ENCODE measurements at places on chromosomes 2 and 18.
A peak's percentile ranks its signal among the peaks of the same experiment; 100 is the strongest.

- no peak for DNase-seq
Measured at GRCh38 chr18:1483385-1483784, 578.7 kb downstream of the ADCYAP1 start.

GRCh38 chr2:229714080-229714735 lies at the start of gene DNER:
Gene DNER (minus strand): TSS chr2:229714555. CDS start chr2:229714423, 132 bp downstream.
- peak; percentile 29 for DNase-seq

DNA sequence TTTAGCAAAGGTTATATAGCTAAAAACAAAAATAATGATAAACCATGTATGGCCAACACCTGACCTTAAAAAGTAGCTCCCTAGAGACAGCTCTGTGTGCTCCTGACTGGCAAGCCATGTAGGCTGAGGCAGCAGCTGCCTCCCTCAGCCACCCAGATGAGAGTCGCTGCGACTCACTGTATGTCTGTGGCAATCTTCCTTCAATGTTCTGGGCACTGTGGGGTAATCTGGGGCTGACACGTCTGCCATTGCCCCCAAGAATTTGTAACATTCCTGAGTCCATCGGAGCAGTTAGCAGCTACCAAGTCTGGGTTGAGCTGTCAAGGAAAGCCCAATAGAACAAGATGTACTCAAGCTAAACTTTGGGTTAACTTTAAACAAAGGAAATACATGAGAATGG lies 106.4 kb upstream of the DAPL1 start:
- no peak for DNase-seq

- no peak for DNase-seq
Measured at GRCh38 chr2:240932724-240933047, 26.6 kb downstream of the CROCC2 start.

DNA sequence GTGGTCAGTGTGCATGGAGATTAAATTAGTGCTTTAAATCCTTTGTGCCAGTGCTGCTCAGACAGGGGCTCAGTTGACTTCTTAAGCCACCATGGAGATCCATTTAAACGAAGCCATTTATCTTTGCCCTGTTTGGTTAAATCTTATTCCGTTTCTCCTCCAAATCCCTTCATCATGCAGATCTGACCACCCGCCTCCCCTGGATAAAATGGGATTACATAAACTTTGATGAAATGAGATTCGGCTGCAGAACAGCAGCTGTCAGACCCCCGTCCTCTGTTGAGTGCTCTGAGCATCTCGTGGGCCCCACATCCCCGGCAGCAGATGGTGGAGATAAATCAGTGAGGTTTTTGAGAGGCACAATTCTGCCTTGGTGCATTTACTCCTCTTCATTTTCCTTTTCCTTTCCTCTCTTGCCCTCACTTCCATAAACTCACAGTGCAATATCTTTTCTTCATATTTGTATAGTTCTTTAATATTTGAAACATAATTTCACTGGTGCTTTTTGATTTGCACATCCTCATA lies 84.4 kb upstream of the TWIST2 start:
- no peak for DNase-seq

- no peak for DNase-seq
Measured at GRCh38 chr2:236582968-236583367, 13.3 kb downstream of the ACKR3 start.

GRCh38 chr2:239991689-239992314 lies 33.3 kb downstream of the NDUFA10 start:
- peak; percentile 51 for DNase-seq

GRCh38 chr18:59783138-59783537 lies 85.9 kb upstream of the CCBE1 start:
- DNase-seq: peak; percentile 79

DNA sequence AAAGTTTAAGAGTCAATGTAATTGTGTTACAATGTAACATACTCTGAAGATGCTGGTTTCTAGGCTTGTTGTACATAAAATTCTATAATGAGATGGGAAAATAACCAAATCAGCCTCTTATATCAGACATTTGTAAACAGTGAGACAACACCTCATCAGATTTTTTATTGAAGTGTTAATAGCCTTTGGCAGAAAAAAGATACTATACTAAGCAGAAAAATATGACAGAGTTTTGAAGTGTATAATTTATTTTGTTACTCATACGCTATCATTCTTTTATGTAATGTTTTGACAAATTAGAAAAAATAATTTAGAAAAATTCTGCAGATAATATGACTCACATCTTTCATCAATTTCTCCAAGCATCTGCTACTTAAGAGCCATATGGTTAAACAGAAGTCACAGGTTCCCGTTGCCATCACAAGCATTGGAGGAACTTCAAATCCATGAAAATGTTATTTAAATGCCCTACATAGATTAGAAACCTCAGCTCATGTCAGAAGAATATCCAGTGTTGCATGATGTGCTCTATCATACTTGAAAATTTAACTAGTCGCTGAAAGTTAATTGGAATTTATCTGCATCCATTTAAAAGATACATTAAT lies 535.4 kb downstream of the LRP1B start:
- no peak for DNase-seq

DNA sequence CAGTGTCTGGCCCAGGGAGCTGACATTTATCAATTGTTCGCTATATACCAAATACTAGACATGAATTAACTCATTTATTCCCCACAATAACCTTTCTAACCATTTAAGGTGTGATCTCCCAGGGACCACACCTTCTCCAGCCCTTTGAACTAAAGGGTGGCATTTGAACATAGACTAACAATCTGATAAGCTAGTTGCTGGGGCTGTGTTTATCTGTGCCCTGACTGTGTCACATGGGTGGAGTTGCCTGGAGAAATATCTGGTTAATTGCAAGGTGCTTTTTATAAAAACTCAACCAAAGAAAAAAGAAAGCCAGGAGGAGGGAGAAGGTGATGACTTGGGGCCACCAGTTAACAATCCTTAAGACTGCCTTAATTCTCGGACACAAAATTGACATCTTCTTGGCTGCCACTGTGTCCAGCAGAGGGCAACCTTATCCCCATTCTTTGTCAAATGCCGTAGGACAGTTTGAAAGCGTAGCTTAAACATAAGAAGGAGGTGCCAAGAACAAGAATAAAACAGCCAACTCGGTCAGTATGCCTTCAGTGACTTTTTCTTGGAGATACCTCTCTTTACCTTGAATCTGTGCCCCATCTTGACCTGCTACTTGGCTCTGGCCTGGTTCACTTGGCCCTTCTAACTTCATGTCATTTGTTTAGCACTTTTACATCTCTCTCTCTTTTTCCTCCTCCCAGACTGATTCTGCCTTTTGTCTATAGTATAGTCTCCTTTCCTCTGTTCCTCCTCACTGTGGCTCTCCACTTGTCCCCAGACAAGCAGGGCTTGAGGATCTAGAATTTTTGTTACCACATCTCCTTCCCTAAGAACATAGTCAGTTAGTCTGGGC lies 183.4 kb downstream of the MYO3B start:
- DNase-seq: peak; percentile 30

DNA sequence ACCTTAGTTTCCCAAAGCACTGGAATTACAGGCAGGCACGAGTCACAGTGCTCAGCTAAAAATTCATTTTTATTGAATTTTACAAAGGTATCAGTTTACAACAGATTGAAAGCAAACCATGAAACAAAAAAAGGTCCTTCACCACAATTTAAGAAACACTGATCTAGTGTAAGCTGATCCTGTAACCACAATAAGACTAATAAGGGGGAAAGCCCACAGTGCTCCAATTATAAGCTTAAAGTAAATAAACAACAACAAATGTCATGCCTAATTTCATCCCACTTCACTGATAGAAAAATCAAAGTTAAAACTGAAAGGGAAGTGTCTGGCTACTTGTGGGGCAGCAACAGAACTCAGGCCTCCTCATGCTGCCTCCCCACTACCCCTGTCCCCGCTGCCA lies 49.2 kb downstream of the ICA1L start:
- no peak for DNase-seq

DNA sequence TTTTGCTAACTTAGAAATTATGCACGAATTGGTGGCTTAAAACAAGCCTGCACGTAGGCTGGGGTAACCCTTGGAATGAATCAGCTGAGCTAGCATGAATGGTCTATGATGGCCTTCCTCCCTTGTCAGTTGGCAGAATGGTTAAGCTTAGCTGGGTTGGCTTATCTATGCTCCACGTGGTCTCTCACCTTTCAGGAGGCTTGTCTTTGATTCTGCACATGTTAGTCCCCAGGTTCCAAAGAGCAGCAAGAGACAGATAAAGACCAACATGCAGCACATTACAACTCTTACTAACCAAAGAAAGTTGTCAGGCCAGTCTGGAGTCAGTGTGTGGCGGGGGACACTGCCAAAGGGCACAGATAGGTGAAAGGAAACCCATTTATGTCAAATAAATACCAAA lies 700.9 kb upstream of the SYT4 start:
- DNase-seq: no peak

DNA sequence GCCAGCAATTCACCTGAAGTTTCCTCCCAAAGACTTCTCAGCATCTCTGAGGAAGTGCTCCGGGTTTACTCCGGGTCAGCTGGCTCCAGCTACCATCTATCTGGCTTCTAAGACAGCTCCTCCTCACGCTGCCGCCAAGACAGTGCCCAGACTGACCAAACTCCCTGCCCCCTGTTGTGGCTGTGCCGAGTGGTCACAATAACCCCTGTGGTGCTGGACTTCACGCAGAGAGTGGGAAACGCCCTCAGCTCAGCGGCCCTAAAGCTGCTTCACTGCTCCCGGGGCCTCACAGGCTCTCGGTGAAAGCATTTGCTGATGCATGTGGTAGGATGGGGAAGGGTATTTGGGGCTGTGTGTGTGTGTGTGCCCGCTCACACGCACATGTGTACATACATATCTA lies 154.8 kb upstream of the ZNF236 start:
- DNase-seq: no peak

DNA sequence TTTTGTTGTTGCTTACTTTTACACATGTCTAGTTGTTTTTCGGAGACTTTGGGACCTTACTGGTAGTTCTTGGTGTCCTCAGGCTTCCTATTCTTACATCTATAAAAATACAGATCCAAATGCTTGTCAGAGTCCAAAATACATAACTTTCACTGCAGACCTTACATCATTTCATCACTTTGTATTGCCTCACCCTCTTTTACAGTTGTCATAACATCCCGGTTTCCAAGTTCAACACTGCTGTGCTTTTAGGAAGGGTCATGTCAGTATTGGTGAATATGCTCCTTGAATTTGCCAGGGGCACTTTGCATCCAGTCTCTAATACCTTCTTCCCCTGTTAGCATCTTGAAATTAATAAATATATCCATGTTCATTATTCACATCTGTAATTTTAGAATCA lies 518.2 kb upstream of the RAB12 start:
- no peak for DNase-seq

DNA sequence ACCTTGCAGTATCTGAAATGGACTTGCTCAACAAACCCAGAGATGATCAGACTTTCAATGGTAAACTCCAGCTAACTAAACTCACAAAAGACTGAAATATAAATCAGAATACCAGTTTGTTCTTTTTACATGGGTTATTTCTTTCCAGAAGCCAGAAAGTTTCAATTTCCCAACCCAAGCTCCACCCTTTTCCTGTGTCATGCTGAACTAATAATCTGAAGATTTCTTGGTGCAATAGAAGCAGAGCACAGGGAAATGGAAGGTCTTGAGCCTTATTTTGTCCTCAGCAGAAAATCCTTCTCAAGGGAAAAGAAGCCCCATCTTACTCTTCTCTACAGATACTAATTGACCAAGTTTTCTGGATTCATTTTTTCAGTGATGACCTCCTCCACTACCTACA lies 93.3 kb upstream of the PAPOLG start:
- no peak for DNase-seq

Data from SK-N-DZ (cell line).